ENCODE measurements at places on chromosomes 1 and 21.

DNA sequence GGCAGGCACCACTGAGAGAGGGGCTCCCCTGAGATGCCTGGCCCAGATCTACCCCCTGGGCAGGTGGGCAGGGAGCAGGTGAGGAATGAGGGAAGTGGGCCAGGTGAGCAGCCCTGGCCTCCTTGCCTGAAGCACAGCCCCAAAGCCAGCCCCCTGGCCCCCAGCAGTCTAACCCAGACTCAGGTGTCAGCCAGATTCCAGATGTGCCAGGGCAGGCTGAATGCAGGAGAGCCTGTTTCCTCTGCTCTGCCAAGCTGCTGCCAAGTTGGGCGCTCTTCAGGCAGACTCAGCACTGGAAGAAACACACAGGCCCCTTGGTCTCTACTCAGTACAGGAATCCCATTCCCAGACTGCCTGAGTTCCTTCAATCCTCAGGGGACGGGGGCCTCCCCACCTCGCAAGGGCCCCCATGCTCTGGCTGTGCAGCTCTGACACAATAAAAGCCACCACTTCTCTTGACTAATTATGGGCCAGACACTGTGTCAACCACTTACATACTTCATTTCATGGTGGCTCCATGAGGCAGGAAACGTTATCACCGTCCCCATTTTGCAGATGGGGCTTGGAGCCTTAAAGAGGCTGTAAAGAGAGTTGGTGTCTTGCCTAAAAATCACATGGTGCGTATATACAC, 20.4 kb downstream of the ARHGEF19 start:
- DNase-seq, result no peak

DNA sequence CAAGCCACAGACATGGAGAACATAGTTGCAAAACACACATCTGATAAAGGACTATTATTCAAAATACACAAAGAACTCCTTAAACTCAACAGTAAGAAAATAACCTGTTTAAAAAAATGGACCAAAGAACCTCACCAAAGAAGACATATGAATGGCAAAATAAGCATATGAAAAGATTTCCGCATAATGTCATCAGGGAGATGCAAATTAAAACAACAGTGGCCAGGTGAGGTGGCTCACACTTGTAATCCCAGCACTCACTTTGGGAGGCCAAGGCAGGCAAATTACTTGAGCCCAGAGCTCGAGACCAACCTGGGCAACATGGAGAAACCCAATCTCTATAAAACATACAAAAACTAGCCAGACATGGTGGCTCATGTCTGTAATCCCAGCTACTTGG, 50.4 kb downstream of the PRPF38A start:
- DNase-seq, result no peak

- no peak for DNase-seq
Measured at GRCh38 chr1:112544751-112545150, 36.0 kb downstream of the WNT2B start.

DNA sequence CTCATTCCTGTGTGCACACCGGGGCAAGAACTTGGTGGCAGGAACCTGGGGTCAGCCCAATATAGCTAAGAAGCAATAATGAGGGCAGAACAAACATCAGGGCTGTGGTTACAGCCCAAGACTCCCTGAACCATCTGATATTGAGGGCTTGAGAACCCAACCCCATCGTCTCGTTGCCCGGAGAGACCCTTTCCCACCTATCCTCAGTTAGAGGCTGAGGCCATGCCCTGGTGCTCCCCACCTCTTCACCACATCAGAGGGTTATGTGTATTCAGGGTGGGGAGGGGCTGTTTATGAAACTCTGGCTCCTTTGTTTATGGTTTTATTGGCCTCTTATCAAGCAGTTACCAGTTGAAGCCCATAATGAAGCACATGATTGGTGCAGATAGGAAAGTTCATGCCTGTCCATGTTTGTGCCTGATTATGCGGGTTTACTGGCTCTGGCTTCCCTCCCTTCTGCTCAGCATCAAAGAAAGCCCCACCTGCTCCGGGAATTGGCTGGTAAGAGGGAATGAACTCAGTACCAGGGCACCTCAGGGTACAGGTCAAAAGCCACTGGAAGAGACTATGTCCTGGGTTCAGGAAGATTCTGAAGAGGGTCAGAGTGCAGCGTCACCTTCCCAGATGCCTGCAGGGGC, 14.5 kb downstream of the NUAK2 start:
- DNase-seq, result no peak

DNA sequence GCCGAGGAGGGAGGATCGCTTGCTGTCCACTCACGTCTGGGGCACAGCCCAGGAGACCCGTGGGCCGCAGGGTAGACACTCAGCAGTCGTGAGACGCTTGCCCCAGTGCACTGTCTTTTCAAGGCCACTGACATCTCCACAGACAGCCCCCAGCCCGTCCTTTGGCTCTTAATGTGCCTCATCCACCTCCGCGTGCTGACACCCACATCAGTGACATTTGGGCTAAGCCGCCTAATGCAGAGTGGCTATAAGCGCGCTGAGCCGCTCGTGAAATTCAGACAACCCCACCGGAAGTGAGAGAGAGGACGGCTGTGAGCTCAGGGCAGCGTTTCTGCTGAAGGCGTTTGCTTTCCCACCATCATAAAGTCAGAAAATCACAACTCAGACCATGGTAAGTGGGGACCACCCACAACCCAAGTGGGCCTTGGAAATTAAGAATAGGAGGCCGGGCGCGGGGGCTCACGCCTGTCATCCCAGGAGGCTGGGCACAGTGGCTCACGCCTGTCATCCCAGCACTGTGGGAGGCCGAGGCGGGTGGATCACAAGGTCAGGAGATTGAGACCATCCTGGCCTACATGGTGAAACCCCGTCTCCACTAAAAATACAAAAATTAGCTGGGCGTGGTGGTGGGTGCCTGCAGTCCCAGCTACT, 8.4 kb downstream of the SLC35E2B start:
- peak; percentile 62 for DNase-seq

GRCh38 chr21:42374457-42374856, 8.1 kb upstream of the TFF1 start:
- DNase-seq, result no peak

- no peak for DNase-seq
Measured at GRCh38 chr1:161728376-161729226, 7.3 kb downstream of the FCRLB start.

DNA sequence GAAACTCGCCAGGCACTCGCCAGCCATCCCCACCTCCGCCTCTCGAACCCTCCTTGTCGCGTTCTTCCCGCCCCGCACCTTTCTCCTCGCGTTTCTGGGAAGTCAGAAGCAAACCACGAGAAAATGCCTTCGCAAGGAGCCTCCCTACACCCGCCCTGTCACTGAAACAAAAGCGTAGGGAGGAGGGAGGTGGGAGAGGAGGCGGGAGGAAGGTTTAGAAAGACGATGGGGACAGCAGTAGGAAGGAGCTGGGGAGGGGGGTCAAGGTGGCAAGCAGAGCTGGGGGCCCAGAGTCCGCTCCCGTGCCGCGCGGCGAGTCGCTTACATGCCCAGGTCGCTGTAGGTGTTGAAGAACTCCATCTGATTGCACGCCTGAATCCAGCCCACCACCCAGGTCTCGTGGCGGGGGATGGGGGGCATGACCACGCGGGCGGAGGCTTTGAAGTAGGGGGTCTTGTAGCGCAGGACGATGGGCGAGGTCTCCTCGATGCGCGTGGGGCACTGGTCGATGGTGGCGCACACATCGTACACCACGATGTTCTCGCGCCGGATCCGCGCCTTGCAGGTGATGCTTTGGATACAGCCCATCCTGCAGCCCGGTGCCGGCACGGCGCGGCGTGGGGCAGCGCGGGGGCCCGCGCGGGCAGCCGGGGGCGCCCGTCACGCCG, 1.0 kb downstream of the FAM78B start:
- DNase-seq, result peak; percentile 86

- DNase-seq, result no peak
Measured at GRCh38 chr1:69527273-69527672, 40.4 kb upstream of the LRRC7 start.

- no peak for DNase-seq
Measured at GRCh38 chr1:206456577-206457370, 13.5 kb upstream of the IKBKE start.

- DNase-seq, result no peak
Measured at GRCh38 chr1:43269627-43270375, at the start of gene TMEM125. TMEM125 (plus strand) TSS chr1:43269983; CDS start chr1:43272723, 2,740 bp downstream.

DNA sequence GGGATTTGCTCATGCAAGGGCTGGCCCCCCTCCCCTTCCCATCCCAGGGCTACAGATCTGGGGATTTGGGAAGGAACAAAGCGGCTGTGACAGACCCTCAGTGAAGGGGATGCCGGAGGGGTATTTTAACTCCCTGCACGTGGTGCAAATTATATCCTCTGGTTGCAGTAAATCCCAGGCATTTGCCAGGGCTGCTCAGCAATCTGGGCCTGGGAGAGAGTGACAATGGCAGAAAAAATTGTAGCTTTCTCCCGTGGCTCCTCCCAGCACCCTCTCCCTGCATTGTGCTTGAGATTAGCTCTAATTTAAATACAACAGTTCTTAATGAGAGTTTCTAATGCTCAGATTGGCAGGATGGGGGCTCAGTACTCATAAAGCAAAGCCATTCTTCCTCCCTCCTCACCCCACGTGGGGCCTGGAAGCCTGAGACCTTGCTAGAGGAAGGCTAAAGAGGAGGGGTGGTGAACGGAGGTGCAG, 129.9 kb upstream of the CD34 start:
- no peak for DNase-seq

DNA sequence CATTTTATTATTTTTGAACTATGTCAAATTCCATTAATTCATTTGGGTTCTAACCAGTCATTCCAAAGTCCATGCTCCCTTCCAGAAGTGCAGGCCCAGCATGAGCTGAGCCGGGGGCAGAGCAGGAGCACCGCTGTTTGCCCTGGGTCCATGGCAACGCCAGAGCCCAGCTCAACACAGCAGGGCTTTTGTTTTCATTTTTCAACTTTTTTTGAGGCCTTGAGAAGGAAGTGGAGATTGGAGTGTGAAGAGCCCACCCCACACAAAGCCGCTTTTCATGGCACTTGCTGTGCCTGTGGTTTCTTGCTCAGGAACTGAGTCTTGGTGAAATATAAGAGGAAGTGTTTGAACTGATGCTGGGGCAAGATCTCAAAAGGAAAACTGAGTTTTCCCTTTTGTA, 13.2 kb upstream of the PRMT2 start:
- peak; percentile 85 for DNase-seq

- DNase-seq, result no peak
Measured at GRCh38 chr1:186564582-186564981, 103.7 kb upstream of the PDC start.

GRCh38 chr1:93079685-93080141, 630 bp downstream of the MTF2 start:
- DNase-seq, result no peak

- DNase-seq, result no peak
Measured at GRCh38 chr1:198295225-198295624, 138.4 kb downstream of the NEK7 start.

DNA sequence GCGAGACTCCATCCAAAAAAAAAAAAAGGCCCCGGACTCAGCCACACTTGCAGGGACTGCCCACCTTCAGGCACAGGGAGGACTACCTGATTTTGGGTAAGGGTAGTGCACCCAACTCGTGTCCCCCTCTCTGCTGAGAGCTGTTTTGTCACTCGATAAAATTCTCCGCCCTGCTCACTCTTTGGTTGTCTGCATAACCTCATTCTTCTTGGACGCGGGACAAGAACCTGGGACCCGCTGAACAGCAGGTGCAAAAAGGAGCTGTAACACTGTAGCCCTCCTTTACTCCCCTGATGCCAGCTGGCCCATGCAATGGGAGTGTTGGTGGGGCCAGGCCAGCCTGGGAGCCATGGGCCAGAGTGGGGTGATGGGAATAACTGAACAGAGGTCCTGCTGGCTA, 10.6 kb downstream of the S100B start:
- no peak for DNase-seq

DNA sequence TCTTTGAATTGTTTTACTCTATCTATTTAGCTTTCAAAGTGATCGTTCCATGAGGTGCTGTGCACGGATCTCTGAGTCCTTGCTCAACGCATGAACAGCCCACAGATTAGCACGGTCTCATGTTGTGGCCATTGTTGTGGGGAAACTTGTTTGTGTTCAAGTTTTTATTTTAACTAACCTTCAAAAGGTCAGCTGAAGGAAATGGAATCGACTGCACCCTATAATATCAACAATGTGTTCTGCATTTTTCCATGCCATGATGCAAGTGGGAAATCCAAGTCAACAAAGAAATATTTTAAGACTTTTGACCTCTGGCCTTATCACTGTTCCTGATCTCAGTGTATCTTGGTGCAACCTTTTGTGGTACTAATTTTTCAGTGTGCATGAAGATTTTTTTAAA, 6.1 kb downstream of the SH2D1B start:
- DNase-seq, result no peak

GRCh38 chr1:16122350-16122881, 33.5 kb downstream of the EPHA2 start:
- DNase-seq, result no peak

DNA sequence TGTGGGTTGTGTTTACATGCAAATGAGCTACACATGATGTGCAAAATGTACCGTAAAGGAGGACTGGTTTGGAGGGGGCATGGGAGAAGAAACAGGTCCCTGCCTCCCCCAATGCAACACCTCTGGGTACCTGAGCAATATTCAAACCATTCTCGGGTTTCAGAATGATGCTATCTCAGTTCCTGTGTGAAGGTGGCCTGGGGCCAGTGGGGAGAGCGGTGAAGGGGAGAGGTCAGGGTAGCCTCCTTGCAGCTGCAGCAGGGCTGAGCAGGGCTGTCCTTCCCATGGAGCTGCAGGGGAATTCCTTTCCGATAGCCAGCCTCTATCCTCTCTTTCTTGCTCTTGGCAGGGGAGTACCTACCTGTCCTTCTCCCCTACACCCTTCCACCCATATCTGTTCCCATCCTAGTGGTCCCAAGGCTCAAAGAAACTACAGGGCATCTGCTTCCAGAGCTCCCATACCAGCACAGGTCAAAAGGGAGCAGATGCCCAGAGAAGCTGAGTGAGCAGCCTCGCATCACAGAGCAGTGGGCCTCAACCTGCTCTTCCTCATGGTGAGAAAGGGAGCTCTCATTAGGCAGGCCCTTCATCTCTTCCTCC, 11.9 kb downstream of the MEF2D start:
- no peak for DNase-seq

DNA sequence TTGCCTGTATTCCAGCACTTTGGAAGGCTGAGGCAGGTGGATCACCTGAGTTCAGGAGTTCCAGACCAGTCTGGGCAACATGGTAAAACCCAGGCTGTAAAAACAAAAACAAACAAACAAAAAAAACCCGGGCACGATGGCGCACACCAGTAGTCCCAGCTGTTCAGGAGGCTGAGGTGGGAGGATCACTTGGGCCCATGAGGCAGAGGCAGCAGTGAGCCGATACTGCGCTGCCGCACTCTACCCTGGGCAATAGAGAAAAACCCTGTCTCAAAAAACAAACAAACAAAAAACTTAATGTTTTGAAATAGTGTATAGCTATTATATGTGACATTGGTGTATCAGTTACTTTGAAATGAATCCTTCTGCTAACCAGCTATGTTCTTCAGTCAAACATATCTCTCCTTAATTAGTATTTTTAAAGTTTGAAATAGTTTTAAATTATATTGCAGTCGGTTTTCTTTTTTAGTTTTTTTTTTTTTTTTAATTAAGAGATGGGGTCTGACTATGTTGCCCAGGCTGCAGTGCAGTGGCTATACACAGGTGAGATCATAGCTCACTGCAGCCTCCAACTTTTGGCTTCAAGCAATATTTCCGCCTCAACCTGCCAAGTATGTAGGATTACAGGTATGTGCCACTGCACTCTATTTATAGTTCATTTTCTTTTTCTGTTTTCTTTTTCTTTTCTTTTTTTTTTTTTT, 11.3 kb downstream of the SPEN start:
- no peak for DNase-seq

- no peak for DNase-seq
Measured at GRCh38 chr1:246583448-246584185, 17.4 kb downstream of the CNST start.

Measured in posterior cingulate gyrus (tissue), 11 donors.